H54 (cell line): ENCODE measurements at places on chromosomes 4 and X.
A peak's percentile ranks its signal among the peaks of the same experiment; 100 is the strongest.

DNA sequence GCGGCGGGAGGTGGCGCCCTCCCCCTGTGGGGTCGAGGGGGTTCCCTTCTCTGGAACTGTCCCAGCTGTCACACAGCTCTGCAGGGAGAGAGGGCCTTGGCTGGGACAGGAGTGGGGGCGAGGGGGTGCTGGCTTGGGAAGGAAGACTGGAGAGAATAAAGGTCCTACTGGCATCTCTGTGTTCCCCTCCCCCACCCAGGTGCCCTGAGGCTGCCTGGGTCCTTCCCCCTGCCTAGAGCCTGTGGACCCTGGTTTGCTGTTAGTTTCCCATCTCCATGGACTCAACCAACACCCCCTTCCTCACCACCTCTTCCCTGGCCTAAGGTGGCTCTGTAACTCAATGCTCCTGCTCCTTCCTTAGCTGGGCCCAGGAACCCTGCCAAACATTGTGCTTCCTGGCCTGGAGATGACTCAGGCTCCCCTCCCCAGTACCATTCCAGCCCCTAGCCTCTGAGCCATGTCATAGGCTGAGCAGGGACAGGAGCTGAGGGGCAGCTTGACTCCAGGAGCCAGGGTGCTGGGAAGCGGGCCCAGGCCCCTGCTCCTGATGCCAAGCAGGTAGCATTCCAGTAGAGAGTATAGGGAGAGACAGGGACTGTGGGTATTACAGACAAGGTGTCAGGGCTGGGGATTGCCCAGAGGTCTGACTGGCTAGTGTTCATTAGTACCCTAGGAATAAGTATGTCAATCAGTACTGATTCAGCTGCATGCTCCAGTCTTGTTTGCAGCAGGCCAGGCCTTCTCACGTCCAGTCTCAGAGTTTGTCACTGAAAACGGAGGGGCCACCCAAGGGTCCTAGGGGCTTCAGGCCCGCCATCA is 100.7 kb downstream of the EFNB1 start:
- DNase-seq: peak; percentile 71

GRCh38 chrX:78331708-78332107 is 4.3 kb upstream of the CYSLTR1 start:
- DNase-seq: no peak

- no peak for DNase-seq
These were observed 143.2 kb downstream of the KIT start for GRCh38 chr4:54800831-54801530.

GRCh38 chr4:6469144-6469543 is 3.3 kb downstream of the PPP2R2C start:
- DNase-seq: no peak

- DNase-seq: no peak
These were observed 1461.7 kb downstream of the ADGRL3 start for GRCh38 chr4:62661821-62662220.

DNA sequence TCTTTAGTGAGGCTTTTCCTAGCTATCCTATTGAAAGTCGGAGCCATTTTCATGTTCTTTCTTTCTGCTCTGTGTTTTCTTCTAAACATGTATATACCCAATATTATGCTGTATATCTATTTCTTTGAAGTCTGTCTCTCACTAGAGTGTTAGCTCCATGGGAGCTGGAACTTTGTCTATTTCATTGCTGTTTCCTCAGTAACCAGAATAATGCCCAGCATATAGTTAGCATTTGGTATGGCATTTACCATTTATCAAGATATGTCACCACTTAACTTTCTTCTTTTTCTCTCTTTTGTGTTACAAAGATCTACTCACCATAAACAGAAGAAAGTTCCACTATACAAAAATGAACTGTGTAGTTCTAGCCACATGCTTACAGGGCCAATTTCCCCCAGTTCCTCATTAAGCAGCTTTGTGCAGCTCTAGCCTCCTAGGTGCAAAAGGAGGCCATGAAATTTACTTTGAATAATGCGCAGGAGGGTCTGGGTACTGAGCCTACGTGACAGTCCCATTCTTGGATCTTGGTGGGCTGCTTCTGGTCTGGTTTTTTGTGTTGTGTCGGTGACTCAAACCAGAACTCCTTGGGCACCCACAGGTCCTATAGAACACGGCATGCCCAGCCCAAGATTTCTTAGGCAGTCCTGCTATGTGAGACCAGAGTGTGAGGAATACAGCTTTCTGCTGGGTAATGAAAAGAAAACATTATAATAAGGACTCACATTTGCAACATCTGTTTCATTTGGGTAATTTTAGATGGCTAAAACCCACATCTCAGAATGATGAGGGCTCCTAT is 302.3 kb upstream of the IGFBP7 start:
- no peak for DNase-seq
